Urinary bladder (tissue), 4 donors: ENCODE measurements at places on chromosomes 7 and 10. TPM values are rescaled to one million over a fixed set of nuclear protein-coding genes. Genes with fewer than 3 reads are reported as not detected.

Gene NKX2-3
- not detected for polyA plus RNA-seq

Gene SFXN2
- 4.3 TPM for polyA plus RNA-seq

Gene NPC1L1
- polyA plus RNA-seq: 0.25 TPM

Gene NPY4R
- not detected for polyA plus RNA-seq

Gene TRPV5
- not detected for polyA plus RNA-seq

Gene MAGI2
- 7.6 TPM for polyA plus RNA-seq

Gene GPR26
- not detected for polyA plus RNA-seq

Gene PFKP
- polyA plus RNA-seq: 104 TPM

Gene CPEB3
- 2.3 TPM for polyA plus RNA-seq

Gene OR6B1
- not detected for polyA plus RNA-seq

Gene ESYT2
- 61.5 TPM for polyA plus RNA-seq

Gene PNLIP
- 0.11 TPM for polyA plus RNA-seq

Gene ASIC3
- 2.0 TPM for polyA plus RNA-seq

Gene CYP2C19
- polyA plus RNA-seq: 0.06 TPM

Gene C7orf57
- polyA plus RNA-seq: not detected

Gene EZH2
- 2.1 TPM for polyA plus RNA-seq

Gene SPRN
- polyA plus RNA-seq: 0.19 TPM

Gene GNAT3
- not detected for polyA plus RNA-seq
